NCI-H187 treated with DMSO at 0.1 percent for 48 hours (cell line): ENCODE measurements at places on chromosomes 4 and X.

DNA sequence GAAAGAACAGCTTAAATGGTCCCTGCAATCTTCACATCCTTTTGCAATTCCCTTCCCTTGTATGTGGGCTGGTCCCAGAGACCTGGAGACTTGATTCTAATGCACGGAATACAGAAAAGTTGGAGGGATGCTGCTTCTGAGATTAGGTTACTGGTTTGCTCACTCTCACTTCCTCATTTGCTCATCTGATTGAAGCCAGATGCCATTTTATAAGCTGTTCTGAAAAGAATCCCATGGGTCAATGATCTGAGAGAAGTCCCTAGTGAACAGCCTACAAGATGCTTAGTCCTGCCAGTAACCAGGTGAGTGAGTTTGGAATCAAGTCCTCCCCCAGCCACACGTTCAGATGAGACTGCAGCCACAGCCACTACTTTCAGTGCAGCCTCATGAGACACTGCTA, 35.9 kb downstream of the MAGEA1 start:
- no peak for DNase-seq

- no peak for DNase-seq
Observed at GRCh38 chr4:55673424-55673823, 37.3 kb upstream of the NMU start.

GRCh38 chr4:84145176-84145575, 353.9 kb downstream of the NKX6-1 start:
- no peak for DNase-seq

GRCh38 chr4:21638171-21638725, 310.3 kb downstream of the KCNIP4 start:
- DNase-seq: no peak

- no peak for DNase-seq
Observed at GRCh38 chr4:15719506-15719905, 16.6 kb downstream of the BST1 start.

- DNase-seq: no peak
Observed at GRCh38 chrX:21806691-21807090, 32.7 kb upstream of the MBTPS2 start.

DNA sequence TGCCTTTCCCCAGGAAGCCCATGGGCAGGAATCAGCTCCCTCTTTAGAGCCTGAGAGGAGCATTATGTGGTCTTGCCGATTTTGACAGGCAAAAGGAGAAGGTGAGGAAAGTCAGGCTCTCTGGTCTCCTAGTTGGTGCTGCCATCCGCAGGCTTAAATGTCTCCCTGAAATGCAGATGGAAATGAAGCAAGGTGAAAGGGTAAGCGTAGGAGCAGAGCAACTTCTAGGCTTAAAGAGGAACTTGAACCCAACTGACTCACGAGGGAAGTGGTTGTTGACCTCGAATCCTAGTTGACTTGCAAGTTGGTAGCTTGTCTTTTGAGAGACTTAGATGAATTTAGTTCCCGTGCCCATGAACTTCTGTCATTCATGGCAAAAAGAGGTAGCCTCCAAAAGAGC, 205.9 kb downstream of the PTTG2 start:
- no peak for DNase-seq

DNA sequence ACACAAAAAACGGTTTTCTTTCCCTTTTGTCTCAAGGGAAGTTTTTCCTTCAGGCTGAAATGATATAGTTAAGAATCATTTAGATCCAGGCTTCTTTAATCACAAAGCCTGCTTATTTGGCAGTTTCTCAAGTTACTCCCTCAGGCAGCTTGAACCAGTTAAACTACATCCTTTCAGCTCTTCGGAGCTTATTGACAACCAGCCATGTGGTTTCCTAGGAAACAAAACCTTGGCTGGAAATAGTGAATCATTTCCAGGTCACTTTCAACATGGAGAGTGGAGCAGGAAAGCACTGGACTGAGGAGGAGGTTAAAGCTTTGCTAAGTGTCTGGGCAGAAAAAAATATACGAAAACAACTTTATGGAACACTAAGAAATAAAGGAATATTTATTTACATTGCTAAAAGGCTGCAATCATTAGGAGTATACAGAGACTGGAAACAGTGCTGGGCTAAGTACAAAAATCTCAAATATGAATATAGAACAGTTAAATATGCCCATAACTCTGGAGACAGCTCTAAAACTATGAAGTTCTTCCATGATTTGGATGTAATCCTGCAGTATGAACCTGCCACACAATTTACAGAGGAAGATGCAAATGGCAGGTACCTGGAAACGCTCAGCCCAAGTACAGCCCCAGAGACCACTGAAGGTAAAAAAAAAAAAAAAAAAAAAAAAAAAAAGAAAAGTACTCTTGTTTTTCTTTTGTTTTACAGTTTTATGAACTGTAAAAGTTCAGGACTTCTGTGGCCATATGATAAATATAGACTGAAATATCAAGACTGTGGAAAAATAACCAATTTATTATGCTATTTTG, 23.2 kb upstream of the AASDH start:
- DNase-seq: no peak

DNA sequence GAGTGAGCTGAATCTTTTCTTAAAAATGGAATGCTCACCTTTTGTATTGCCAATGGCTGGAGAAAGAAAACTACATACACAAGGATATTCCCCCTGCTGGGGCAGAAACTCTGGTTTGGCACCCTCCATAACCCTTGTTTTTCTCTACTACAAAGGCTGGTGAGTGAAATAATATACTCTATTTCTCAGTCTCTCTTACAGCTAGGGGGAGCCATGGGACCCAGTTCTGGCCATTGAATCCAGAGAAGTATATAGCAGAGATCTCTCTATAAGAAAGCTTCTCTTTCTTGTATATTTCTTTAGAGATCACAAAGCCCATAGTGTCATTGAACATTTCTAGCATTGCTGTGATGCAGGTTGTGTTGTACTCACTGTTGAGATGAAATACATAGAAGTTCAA, 49.8 kb downstream of the SMPX start:
- no peak for DNase-seq

DNA sequence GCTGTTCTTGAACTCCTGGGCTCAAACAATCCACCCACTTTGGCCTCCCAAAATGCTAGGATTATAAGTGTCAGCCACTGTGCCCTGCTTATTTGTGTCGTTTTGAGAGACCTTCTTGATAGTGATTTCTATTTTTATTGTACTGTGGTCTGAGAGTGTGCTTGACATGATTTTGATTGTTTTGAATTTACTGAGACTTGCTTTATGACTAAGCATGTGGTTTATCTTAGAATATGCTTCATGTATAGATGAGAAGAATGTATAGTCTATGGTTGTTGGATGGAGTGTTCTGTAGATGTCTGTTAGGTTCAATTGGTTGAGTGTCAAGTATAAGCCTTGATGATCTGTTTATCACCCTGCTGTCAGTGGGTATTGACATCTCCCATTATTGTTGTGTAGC, 789.3 kb downstream of the IL1RAPL1 start:
- DNase-seq: no peak

DNA sequence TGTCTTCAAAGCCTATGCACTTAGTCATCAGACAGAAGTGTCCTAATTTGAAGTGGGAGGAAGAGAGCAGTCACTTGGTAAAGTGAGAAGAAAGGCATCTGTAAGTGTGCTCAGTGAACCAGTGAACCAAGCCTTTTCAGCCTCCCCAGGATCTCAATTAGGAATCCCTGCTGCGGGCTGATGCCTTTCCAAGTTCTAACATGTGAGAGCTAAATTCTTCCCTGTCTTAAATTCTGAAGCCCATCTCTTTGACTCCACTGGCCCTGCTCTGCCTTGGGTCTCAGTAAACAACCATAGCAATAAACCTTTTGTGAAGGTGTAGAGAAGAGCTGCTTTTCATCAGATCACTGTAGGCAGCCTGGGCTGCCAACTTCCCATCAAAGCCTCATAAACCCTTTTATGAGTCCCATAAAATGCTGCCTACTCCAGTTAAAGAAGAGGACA, 701.2 kb upstream of the LCORL start:
- no peak for DNase-seq

- DNase-seq: no peak
Observed at GRCh38 chrX:42920752-42921151, 142.8 kb upstream of the PPP1R2C start.

- DNase-seq: no peak
Observed at GRCh38 chrX:23666282-23666681, 1.0 kb upstream of the PRDX4 start.

DNA sequence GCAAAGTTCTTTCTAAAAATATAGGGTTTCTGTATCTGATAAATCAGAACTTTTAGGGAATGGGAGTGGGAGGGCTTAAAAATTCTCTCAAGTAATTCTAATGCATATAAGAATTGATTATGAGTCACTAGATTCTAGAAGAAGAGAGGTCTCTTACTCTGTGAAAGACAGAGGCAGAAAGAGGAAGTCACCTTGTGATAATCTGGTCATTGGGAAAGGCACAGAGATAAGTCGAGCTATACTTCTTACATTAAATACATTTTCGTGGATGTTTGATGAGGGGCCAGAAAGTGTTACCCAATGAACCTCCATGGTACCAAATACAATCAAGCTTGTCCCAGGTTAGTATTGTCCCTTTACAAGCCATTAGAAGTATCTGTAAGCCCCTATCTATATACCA, 134.4 kb downstream of the MAD2L1 start:
- DNase-seq: no peak

- DNase-seq: no peak
Observed at GRCh38 chrX:68746988-68747387, 81.8 kb upstream of the EFNB1 start.

- DNase-seq: no peak
Observed at GRCh38 chr4:58502839-58503238, 1392.7 kb upstream of the IGFBP7 start.

DNA sequence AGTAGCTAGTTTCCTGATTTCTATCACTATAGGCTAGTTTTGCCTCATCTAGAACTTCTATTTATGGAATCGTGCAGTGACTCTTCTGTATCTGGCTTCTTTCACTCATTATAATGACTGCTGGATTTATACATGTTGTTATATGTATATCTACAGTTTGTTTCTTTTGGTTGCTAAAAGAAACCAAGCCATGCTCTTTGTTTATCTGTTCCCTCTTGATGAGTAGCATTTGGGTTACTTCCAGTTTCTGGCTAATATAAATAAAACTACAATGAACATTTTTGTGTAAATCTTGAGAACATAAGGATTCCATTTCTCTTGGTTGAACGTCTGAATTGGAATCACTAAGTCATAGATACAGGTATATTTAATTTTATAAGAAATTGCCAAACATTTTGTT, 73.9 kb downstream of the ARHGAP24 start:
- DNase-seq: no peak

- no peak for DNase-seq
Observed at GRCh38 chr4:77819404-77819842, 255 bp upstream of the CNOT6L start.

GRCh38 chr4:81715757-81716156, 244.1 kb upstream of the RASGEF1B start:
- no peak for DNase-seq

DNA sequence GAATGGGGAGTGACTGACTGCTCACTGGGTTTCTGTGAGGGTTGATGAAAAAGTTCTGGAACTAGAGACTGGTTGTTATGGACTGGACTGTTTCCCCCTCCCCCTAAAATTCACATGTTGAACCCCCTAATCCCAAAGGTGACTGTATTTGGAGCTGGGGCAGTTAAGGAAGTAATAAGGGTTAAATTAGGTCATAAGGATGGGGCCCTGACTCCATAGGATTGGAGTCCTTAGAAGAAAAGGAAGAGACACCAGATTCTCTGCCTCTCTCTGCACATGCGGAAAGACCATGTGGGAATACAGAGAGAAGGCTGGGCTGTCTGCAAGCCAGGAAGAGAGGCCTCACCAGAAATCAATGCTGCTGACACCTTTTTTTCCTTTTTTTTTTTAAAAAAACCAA, 38.2 kb downstream of the ZBTB49 start:
- DNase-seq: no peak

DNA sequence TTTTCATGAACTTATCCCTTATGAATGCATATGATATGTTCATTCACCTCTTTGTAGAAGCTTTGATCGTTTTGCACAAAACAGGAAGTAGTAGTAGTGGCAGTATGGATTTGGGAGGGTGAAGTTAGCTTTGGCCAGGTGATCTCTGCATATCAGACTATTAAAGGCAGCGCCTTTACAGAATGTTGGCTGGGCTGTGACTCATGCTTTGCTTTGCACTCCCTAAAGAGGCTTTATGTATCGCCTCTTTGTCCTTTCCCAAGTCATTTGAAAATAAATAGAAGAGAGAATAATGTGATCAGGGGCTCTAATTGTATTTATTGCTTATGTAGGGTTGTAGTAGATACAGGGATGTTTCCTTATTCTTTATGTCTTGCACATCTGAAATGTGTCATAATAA, 50.4 kb downstream of the SHROOM3 start:
- DNase-seq: no peak

DNA sequence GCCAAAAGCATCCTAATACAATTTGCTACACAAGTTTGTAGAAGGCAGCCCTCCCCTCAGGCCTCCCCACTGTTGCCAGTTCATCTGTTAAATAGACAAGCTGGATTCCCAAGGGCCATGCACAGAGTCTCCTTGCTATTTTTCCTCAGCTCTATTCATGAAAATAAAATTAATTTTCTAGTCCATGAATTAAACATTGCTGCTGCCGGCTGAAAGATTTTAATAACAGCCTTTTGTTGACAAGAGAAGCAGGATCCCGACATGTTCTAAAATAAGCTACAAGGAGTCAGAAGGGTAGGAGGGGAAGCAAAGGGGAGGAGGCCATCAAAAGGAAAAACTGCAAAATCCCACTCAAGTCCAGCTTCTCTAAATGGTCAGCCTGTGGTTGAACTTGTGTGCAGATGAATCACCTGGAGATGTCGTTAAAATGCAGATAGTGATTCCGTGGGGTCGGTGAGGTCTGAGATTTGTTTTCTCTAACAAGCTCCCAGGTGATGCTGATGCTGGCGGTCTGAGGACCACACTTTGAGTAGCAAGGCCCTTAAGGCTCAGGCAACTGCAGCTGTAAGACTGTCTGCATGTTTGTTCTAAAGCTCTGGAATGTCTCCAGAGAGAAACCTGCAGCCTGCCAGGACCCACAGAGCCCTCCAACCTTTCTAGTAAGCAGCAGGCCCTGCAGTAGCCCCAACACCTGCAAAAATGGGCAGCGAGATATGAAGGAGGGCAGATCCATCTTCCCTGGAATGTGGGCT, 9.4 kb downstream of the SCD5 start:
- DNase-seq: no peak

DNA sequence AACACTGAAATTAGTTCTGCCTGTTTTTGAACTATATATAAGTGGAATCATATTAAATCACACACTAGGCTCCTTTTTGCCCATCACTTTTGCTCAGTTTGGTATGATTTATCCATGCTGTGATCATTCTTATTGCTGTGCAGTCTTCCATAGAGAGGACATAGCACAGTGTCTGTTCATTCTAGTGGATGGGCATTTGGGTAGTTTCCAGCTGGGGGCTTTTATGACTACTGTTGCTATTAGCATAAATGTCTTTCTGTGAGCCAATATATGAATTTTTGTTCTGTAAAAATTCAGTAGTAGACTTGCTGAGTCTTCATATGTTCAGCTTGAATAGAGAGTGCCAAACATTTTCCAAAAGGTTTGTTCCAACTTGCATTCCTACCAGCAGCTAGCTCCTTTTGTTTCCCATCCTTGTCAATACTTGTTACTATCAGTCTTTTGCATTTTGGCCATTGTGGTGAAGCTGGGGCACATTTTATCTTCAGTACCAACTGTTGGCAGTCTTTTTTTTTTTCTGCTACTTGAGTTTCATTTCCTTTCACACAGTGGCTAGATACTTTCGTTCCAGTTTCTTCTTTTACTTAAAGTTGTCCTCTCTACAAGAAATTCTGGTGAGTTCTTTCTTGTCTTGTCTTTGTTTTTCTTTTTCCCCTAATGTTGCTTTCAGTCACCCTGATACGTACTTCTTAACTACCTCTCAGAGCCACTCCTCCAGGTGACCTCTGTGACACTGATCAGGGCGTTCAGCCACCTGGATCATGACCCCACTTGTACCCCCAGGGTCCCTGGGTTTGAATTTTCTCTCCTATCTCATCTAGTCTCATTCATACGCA, 87.0 kb downstream of the ANXA3 start:
- DNase-seq: no peak
